AG04449 (cell line): ENCODE measurements at places on chromosomes 5 and 9.

- DNase-seq, result no peak
Measured at GRCh38 chr9:120698766-120699165, 15.5 kb downstream of the MEGF9 start.

DNA sequence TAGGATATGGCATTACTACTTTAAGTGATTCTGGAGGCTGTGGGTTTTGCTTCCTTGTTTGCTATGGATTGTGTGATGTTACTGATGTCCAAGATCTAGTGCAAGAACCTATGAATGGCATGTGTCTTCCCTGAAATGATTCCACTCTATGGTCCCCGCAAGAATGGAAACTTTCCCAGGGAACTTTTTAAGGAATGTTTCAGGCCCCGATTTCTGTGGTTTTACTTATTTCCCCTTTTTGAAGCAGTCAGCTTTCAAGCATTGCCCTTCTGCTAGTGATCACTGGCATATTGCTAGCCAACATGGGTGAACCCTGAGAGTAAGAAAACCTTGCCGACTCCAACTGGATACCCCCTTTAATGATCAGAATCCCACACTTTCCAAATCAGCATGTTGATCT lies 26.6 kb upstream of the CD180 start:
- no peak for DNase-seq

DNA sequence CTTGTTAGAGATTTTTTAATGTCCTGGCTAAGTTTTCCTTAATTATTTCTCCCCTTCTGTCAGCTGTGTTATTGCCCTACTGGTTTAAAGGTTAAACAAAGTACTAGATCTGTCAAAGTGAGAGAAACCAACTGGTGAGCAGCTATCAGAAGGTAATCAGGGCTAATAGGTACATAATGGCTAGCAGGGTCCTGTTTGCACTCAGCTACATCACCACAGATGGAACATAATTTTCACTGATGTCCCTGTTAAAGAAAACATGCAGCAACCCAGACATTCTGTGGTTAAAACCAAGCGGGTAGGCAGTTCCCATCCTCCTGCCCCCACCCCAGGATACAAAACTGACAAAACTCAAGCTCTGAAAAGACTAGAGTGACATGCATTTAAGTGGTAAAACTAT lies 473.9 kb downstream of the NR2F1-AS1 start:
- no peak for DNase-seq

GRCh38 chr9:84945878-84946538 lies 276.5 kb downstream of the NTRK2 start:
- DNase-seq, result no peak

- DNase-seq, result no peak
Measured at GRCh38 chr5:110267714-110268113, 458.8 kb downstream of the TMEM232 start.
